Cerebellar cortex (tissue), 1 donor: ENCODE measurements at places on chromosomes 5 and 9.
A peak's percentile ranks its signal among the peaks of the same experiment; 100 is the strongest.

DNA sequence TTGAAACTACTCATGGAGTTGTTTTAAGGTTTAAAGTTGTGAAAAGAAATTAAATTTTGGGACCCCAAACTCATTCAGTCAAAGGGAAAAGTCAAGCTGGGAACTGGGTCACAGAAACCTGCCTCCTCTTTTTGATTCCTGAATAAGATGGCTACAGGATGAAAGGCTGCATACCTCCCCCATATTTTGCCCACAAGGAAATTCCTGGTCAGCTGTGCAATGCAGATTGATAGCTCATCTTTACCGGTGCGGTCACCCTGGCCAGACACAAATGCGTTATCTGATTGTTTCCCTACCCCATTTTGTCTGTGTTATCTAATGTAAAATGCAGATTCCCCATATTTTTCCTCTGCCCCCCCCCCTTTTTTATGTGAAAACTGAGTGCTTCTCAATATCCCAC is 1.3 kb downstream of the HAVCR2 start:
- no peak for DNase-seq

GRCh38 chr5:129696636-129697035 is 51.3 kb upstream of the MINAR2 start:
- DNase-seq, result no peak

GRCh38 chr9:19087106-19088000 is 15.4 kb downstream of the HAUS6 start:
- no peak for DNase-seq

DNA sequence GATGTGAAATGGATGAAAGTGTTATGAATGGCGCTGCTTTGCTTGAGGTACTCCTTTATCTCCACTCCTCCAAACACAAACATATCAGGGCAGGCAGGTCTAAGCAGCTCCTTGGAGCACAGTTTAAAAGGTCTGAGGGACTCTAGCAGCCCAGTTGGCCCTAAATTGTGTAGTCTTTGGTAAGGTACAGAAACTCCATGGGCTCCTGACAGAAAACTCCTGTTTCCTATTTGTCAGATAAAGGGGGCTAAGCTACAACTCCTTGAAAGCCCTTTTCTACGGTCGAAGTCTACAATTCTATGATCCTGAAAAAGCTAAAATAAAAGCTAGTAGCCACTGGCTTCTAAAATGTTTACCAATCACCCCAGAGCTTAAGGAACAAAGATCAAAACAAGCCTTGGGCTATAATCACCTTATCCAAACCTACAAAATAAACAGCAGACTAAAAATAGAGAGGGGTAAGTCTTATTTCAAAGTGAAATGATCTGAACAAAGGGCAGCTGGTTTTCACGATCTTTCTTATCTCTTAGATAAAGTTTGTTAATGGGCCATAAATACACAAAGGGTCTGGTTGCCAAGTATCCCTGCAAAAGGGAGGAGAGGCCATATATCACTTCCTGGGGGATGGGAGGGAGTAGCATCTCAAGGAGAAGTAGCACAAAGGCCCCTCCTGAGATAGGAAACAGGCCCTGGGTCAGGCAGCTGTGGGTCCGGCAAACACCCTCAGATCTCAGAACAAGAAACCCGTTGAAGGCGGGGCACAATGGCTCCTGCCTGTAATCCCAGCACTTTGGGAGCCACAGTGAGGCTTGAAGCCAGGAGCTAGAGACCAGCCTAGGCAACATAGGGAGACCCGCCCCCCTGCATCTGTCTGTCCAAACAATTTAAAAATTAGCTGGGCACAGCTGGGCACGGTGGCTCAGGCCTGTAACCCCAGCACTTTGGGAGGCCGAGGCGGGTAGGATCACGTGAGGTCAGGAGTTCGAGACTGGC is 28.3 kb upstream of the DENND4C start:
- no peak for DNase-seq

DNA sequence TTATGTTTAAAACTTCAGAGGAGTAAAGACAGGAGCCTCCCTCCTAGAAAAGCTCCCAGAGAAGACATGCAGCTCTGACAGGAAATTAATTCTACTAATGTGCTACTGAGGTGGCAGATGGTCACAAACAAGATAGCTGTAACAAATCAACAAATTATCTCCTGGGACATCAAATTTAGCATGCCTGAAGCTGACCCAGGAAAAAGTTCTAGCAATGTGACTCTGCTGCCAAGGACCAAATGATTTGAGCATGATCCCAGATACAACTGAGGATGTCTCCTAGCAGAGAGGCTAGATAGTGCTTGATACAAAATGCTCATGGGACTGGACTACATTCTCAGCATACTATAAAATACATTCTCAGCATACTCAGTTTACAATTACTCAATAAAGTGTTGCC is 413.5 kb upstream of the SMC2 start:
- DNase-seq, result peak; percentile 1

DNA sequence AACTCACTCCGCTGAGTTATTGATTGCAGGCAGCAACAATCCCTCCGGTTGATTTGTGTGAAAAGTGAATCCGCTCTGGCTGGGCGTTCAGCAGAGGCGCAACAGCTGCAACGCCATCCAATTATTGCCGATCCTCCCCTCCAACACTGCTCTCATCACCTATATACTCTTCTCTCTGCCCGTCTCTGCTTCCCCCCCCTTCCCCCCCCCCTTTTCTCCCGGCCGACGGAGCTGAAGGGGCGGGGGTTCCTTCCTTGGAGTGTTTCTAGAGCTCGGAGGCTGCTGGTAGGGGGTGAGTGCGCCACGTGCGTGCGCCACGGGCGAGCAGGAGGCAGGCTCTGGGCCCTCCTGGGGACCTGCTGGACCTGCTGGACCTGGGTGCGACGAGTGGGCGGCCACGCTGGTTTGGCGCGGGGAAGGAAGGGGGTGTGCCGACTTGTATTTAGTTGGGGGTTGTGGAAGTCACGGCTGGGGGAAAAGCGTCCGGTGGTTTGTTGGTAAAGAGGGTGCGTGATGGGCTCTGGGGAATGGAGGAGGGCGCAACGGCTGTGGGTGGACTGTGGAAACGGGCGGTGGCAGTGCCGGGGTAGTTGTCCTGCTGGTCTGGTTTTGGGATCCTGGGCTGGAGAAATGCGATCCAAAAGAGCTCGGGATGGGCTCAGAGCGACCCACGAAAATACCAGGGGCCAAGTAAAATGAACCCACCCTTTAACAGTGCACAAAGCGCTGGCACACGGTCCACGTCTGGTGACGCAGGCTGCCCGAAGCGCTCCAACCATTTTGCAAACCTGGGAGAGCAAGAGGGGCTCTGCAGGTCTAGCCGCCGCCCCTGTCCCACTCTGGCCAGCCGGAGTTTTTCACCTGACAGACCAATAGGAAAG is 6.4 kb upstream of the MEF2C start:
- DNase-seq, result peak; percentile 29

DNA sequence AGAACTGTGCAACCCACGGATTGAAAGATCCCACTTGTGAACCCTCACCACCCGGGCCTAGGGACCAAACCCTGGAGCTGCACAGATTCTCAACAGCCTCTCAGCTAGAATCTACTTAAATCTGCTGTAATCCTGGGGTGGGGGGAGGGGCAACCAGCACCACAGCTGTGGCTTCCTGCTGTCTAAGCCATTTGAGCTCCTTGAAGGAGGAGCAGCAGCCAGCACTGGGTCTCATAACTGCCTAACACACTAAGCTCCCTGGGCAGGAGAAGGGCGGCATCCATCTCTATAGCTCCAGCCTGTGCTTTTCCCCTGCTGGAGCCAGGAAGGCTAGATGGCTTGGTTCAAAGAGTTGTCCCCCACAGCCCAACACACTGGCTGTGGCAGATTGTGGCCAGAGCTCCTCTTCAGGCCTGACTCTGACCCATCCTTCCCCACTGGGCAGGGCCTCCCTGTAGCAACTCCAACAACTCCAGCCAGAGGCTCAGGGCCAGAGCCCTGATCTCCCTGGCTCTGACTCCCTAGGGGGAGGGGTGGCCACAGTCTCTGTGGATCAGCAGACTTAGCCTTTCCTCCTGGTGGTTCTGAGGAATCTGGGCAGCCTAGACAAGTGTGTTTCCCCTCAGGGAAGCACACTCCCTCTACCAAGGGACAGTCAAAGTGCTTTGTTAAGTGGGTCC is 72.0 kb upstream of the C9orf72 start:
- no peak for DNase-seq

GRCh38 chr9:114303977-114304376 is 18.9 kb upstream of the ORM1 start:
- no peak for DNase-seq

DNA sequence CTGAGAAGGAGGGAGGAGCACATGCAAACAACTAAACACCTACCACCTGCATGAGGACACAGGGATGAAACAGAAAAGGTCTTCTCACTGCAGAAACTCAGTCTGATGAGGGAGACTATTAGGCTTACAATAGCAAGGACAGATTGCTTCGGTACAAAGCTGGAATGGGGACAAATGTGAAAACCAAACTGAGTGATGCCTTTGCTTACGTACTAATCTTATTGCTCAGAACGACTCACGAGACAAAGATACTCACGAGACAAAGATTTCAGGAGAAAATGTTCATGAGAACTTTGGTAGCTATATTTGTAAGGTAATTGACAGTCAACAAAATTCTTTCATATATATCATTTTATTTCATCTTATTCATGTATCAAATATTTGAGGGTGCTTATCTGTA is 71.9 kb upstream of the TAF1L start:
- no peak for DNase-seq

DNA sequence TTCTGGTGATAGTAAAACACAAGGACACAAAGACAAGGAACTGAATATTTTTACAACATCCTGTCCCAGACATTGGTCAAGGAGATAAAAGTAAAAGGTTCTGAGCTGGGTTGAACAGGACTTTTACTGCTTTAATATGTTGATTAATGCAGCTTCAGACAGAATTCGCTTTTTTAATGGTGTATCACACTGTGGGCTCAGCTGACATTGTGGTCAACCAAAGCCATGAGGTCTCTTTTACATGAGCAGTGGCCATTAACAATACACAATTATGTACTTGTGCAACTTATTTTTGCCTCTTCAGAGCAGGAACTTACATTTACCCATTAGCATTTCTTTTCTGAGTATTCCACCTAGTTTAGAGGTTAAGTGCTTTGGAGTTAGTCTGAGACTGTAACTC is 22.8 kb upstream of the ERBIN start:
- DNase-seq, result no peak

DNA sequence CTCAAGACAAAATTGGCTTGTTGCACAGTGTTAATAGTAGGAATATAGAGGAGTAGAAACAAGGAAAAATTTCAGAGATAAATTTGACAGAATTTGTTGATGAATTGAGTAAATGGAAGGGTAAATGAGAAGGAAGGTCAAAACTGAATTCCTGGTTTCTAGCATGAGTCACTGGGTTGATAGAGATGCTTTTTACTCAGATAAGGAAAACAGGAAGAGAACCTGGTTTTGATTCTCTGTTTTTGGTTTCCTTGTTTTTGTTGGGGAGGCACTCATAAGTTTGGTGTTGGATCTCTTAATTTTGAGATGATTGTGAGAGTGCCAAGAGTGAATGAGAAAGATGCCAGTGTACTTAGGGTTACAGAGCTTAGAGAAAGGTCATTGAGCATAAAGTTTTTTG is 7.1 kb downstream of the LRRC70 start:
- no peak for DNase-seq

GRCh38 chr9:7935681-7936080 is 136.1 kb upstream of the DMAC1 start:
- DNase-seq, result peak; percentile 48

GRCh38 chr9:105275938-105276337 is 31.5 kb downstream of the SLC44A1 start:
- no peak for DNase-seq

GRCh38 chr5:147887930-147888329 is 9.4 kb downstream of the SCGB3A2 start:
- DNase-seq, result no peak

DNA sequence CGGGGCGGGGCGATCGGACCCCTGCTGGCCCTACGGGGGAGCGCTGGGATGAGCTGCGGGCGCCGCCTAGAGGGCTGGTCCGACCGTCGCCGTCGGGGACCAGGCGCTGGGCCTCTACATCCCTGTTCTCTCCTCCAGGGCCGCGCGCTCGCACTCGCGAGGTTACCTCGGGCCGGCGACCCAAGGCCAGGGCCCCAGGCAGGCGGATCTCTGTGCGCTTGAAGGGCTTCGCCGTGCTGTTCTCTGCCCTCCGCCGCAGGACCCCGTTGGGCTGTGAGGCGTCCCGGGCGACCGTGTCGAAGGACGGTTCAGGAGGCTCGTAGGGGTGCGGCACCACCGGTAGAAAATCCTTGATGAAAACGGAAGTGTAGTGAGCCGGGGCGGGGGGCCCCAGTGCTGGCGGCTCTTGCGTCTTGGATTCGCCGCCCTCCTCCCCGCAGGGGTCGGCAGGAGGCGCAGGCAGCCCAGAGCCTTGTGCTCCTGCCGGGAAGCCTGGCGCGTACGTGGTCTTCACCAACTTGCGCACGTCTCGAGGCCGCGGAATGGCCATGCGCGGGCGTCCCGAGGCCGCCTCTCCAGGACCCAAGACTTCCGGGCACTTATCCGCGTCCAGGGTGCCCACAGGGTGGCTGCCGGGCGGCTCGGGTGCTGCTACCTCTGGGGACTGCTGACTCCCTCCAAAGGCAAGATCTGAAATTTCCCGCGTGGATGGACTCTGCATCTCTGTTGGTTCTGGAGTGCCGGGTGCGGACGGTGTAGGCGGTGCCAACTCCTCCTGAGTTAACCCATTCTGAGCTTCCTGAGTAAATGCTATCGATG is 2.0 kb downstream of the PROB1 start:
- no peak for DNase-seq

- no peak for DNase-seq
Measured at GRCh38 chr9:136564379-136564988, 18.6 kb upstream of the NOTCH1 start.

DNA sequence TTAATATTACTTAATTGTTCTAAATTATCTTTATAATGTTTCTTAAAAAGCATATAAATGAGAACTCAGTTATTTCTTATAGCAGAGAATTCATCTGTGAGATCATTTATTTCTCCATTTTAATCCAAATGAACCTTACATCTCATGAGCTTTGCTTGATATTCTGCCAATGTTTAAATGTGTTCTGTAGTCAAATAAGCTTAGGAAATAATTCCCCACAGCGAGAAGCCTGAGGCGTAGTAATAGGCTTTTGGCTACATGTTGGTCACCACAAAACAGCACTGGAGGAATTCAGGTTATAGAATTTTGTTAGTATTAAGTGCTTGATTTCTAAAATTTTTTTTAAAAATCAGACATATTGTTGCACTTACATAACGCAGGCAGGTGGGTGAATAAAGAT is 585.3 kb upstream of the RORB start:
- DNase-seq, result peak; percentile 3

- DNase-seq, result peak; percentile 60
Measured at GRCh38 chr9:121821326-121821725, 169.9 kb downstream of the DAB2IP start.

- DNase-seq, result no peak
Measured at GRCh38 chr9:98992107-98992884, 48.6 kb downstream of the COL15A1 start.

DNA sequence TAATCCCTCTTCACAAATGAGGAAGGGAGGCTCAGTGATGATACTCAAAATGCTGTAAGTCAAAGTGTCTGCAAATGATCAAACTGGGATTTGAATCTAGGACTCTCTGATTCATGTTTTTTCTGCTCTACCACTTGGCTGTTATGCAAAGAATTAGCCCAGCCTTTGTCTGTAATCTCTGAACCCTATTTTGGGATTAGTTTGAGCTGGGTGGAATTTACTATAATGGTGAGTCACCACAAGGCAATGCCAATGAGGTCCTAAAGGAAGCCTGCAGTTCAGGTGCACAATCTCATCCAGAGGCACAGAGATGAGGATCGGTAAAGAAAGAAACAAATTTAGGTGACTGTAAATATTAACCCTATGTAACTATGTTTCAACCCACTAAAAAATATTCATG is 29.2 kb downstream of the RFK start:
- peak; percentile 20 for DNase-seq
